ENCODE measurements at places on chromosomes 5 and 9.

DNA sequence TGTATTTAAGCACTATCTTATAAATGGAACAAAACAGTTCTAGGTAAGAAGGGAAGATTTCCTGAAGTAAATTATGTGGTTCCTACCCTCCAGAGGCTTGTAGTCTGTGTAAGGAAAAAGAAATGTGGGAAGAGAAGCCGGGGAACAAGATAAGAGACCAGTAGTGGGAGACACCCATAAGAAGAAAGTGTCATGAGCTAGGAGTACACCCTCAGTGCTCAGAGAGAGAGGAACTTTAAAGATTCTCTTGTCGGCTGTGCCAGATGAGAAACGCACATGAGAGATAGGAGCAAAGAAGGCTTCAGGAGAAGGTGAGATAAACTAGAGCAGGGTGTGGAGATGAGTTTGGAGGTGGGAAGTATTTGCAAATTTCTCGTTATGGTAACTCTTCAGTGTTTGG is 18.1 kb downstream of the SLC36A1 start:
- DNase-seq, result no peak

GRCh38 chr5:15579193-15579990 is 79.4 kb downstream of the FBXL7 start:
- DNase-seq, result no peak

GRCh38 chr9:97638666-97639065 is 5.0 kb downstream of the NCBP1 start:
- DNase-seq, result no peak

DNA sequence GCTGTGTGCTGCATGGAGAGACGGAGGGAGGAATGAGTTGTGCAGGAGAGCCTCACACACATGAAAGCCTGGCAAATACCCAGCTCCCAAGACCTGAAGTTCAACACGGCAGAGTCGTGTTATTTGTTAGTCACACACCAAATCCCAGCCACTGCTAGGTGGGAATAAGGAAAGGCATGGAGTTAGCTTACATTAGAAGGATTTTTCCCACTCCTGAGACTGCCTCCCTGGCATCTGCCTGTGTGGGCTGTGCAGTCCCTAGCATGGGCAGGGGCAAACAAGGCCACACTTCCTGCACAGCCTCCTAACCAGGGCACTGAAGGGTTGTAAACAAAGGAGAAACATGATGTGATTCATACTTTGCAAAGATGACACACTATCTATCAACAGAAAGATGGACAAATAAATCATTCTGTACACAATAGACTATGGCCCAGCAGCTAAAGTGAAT is 306.8 kb downstream of the SPOCK1 start:
- no peak for DNase-seq

GRCh38 chr5:78648359-78649210 is at the start of gene LHFPL2:
Gene LHFPL2, minus strand, starts transcription at chr5:78648772. Its CDS starts 138,559 bp downstream, at chr5:78510213.
- DNase-seq, result no peak

Measured in stimulated activated CD8-positive, alpha-beta memory T cell treated with anti-CD3 and anti-CD28 coated beads, Interleukin-15, amount 100 ng/mL, for 48 hours (primary cell).